ENCODE measurements at places on chromosomes 6 and 20. TPM values are rescaled to one million over a fixed set of nuclear protein-coding genes. Genes with fewer than 3 reads are reported as not detected.
A peak's percentile ranks its signal among the peaks of the same experiment; 100 is the strongest.

Gene RAD21L1
- not detected for total RNA-seq

Gene TGM6
- total RNA-seq, result not detected

Gene SLC22A1
- total RNA-seq, result 5.5 TPM

Gene GSTA3
- not detected for total RNA-seq

GRCh38 chr6:154341336-154341735 is 15.3 kb downstream of the IPCEF1 start:
- no peak for DNase-seq

- no peak for DNase-seq
Measured at GRCh38 chr6:46541556-46541955, 50.3 kb upstream of the RCAN2 start.

GRCh38 chr20:9877932-9878495 is 39.1 kb upstream of the PAK5 start:
- no peak for DNase-seq

DNA sequence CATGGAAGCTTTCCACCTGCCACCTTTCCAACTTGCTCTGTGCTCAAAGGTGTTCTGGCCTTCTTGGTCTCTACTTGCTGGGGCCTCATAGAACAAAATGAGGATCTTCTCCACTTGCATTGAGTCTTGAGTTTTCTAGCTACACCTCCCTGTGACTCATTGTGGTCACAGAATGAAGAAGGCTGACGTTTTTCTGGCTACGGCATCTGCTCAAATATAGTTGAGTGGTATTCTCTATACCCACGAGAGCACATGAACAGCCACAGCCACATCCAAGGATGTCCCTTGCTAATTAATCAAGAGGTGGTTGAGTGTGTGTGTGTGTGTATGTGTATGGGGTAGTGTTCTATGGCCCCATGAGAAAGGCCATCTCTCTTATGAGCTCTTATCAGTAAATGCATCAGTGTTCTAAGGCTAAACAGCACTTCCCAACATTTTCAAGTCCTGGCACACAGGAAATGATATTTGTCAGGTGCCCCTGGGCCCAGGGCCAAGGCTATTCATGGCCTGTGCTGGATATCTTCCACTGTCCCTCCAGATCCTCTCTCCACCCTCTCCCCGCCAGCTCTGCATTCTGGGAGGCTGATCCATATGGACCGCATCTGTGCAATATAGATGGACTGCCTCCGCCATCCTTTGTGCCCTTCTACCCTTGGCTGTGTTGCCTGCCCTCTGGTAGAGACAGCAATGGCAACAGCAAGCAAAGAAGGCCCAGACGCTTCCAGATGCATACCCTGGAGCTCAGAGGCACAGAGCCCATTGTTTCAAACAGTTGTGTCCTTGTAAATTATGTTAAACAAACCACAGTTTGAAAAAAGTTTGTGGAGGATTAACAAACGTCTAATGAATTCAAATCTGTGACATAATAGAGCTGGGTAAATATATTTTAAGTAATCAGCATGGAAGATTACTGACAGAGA is 150.2 kb downstream of the LRFN2 start:
- no peak for DNase-seq

GRCh38 chr20:13068336-13068735 is 59.6 kb downstream of the SPTLC3 start:
- DNase-seq, result no peak

GRCh38 chr6:26056583-26057350 is 30.5 kb upstream of the HFE start:
- DNase-seq, result no peak

DNA sequence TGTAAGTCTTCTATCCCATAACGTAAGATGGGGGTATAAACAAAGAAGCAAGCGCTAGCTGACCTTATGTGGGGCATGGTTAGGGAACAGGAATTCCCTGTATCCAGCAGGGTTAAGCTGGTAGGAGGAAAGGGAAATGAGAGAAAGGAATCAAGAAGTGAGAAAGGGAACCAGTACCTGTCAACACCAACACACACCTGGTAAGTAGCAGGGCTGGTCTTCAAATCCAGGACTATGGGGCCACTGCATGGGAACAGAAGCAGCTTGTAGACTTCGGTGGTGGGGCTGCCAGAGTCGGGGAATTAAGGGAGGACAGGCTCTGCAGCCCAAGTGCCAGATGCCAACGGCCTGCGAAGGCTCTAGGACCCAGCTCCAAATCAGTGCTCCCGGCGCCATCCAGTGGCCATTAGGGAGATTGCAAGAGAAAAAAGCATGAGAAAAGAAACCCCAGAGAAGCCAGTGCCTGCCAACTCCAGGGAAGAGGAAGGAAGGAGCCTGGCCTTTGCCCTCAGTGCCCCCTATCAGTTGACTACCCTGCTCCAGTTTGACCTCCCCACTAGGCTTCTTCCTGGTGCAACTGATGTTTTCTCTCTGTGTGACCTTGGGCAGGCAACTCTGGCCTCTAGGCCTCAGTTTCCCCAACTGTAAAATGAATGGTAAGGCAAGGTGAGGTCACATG is 15.8 kb upstream of the RBPJL start:
- peak; percentile 86 for DNase-seq

GRCh38 chr20:57921676-57922075 is 211.9 kb upstream of the PMEPA1 start:
- no peak for DNase-seq

- no peak for DNase-seq
Measured at GRCh38 chr6:37131104-37131959, 38.6 kb upstream of the PIM1 start.

DNA sequence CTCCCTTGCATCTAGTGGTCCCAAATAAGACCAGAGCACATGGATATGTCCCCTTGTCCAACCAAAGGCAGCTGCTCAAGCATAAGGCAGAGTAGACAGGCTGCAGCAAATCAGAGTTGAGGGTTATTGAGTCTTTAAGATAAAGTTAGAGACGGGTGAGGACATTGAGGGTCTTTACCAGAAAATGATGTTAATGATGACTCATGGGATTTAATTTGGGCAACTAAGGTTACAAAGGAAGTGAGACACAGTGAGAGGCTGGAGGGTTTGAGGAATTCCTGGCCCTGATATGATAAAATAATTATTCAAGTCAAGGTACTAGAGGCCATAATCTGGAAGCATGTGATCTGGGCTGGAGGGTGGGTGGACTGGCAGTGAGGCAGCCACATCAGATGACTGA is 133.6 kb downstream of the ALDH8A1 start:
- DNase-seq, result no peak

GRCh38 chr6:7900621-7901020 is 10.0 kb downstream of the TXNDC5 start:
- no peak for DNase-seq
